Stimulated activated effector memory CD8-positive, alpha-beta T cell treated with anti-CD3 and anti-CD28 coated beads, Interleukin-12 subunit alpha, Interleukin-12 subunit beta, amount 100 ng/mL, for 72 hours (primary cell): ENCODE measurements at places on chromosomes 6 and 20.

DNA sequence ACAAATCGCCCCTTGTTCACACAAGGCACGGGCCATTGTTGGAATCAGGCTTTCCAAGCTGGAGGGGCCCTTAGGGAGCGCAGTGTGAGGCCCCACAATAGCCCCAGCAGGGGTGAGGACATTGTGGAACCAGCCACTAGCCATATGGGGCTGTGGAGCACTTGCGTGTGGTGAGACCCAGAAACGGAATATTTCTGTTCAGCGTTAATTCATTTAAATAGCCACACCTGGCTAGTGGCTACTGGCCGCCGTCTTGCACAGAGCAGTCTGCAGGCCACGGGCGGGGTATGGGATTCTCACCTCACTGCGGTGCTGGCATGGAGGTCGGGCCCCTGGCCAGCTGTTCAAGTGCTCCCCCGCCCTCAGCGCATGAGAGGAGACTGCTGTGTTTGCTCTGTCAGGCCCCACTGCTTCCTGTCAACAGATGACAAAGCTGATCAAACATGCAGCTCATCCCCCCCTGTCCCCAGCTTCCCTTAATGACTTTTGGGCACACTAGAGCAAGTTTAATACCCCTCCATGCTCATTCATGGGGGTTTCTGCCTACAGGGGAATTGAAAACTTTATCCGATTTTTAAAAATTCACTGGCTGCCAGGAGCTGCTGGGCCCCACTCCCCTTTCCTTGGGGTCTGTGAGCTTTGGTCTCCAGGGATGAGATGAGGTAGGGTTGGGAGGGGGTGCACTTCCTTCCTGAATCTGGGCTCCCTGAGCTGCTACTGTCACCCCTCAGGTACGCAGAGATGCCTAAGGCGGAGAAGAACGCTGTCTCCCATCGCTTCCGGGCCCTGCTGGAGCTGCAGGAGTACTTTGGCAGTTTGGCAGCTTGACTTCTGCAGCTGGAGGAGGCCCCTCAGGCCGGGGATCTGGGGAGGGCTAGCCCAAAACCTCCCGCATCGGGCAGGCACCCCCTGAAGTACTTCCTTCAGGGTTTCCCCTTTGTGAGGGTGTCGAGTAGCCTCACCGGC, 13.6 kb downstream of the ITPA start:
- no peak for DNase-seq

GRCh38 chr6:14165091-14165490, 47.5 kb downstream of the CD83 start:
- DNase-seq = no peak

GRCh38 chr6:53011979-53012378, 16.9 kb upstream of the GSTA4 start:
- DNase-seq = no peak

DNA sequence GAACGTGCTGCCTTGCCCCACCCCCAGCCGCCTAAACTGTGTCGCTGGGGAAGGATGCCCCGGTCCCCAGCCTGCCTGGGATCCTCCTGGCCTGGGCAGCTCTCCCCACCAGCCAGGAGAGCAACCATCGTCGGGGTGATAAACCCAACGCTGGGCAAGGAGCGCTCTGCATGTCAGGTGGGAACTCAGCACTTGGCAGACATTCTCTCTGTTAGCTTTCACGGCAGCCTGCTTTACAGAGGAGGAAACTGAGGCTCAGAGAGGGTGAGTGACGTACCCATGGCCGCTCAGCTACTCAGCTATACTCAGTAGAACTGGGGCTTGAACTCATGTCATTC, 37.9 kb downstream of the RBM38 start:
- no peak for DNase-seq

- DNase-seq = no peak
Measured at GRCh38 chr6:92521553-92521952, 897.8 kb downstream of the EPHA7 start.

- DNase-seq = no peak
Measured at GRCh38 chr6:87718662-87719433, 16.8 kb upstream of the AKIRIN2 start.

GRCh38 chr6:91278416-91278815, 691.5 kb upstream of the MAP3K7 start:
- DNase-seq = no peak

GRCh38 chr6:158665332-158665731, 15.5 kb downstream of the SYTL3 start:
- no peak for DNase-seq

- DNase-seq = no peak
Measured at GRCh38 chr20:60332523-60332922, 374.3 kb downstream of the CDH26 start.

DNA sequence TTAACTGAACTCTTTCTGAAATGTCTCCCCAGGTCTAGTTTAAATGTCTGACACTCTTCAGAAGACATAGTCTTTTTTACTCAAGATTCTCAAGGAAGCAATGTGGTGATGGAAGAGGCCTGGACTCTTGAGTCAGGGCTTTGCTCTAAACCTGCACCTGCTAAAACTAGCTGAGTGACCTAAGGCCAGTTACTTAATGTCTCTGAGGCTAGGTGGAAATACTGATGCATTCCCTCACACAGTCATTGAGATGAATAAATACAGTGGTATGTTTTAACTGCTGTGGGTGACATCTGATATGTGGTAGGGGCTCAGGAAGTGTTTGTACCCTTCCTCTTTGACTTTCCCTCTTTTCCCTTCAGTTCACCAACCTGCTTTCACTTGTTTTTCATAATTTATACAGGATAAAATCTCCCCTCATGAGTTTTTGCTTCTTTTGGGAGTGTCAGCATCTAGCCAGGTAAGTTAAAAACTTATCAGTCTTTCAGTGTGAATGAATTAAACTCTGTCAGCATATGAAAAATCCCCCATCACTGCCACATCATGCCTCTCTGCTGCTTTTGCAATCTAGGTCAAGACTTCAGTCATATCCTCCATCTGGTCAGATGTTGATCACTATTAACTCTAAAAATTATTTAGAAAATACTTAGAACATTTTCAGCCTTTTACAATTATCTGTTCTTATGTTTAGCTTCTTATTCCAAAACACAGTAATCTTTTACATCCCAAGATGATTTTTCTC, 178.7 kb upstream of the TNFAIP3 start:
- DNase-seq = no peak

- DNase-seq = no peak
Measured at GRCh38 chr6:145278163-145278807, 457.0 kb downstream of the EPM2A start.

- no peak for DNase-seq
Measured at GRCh38 chr6:43120944-43121913, 45.1 kb downstream of the PTK7 start.

GRCh38 chr20:16590041-16590633, 16.9 kb upstream of the KIF16B start:
- DNase-seq = no peak

DNA sequence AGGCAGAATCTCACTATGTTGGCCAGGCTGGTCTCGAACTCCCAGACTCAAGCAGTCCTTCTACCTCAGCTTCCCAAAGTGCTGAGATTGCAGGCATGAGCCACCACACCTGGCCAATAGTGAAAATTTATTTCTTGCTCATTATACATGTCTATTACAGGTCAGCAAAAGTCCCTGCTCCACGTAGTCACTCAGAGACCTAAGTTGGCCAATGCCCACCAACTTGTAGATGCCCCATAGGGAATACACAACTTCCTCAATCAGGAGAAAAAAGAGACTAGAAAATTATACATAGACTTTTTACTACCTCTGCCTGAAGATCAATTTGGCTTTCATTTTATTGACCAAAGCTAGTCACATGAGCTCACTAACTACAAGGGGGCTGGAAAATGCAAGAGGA, 22.0 kb upstream of the CGA start:
- DNase-seq = no peak

DNA sequence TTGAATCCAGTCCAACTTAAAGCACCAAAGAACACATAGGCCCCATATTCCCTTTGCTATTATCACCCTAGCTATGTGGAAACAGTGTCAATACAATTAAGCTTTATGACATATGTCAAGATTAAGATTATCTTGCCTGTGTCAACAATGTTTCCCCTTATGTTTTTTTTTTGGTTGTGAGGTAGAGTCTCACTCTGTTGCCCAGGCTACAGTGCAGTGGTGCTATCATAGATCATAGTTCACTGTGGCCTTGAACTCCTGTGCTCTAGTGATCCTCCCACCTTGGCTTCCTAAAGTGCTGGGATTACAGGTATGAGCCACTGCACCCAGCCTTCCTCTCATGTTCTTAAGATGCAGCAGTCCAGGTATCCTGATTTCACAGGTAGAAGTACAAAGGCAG, 17.8 kb downstream of the AFG1L start:
- DNase-seq = no peak

DNA sequence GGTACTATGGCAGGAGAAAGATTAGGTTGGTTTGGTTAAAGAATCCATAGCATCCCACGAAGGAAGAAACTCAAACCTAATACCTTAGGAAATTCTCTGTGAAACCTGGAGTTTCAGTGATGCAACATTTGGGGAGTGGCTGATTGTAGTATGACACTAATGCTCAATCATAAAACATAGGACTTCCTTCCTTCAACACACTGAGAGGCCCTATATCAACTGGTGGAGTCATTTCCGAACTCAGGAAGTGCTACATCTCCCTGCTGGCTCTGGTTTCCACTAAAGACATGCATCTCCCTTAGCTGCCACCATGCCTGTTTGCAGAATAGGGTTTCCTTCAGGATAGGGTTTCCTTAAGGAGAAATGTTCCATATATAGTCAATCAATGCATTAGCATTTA, 5.2 kb upstream of the MANEA start:
- DNase-seq = no peak

- peak; percentile 4 for DNase-seq
Measured at GRCh38 chr20:16732506-16733152, 2.8 kb downstream of the SNRPB2 start.

- no peak for DNase-seq
Measured at GRCh38 chr20:22074635-22075034, 369.2 kb downstream of the PAX1 start.
